ENCODE measurements at places on chromosomes 1 and 21.

GRCh38 chr1:162406811-162407210 is 5.1 kb downstream of the SH2D1B start:
- no peak for DNase-seq

GRCh38 chr1:169526120-169526832 is 40.5 kb upstream of the SLC19A2 start:
- DNase-seq = no peak

DNA sequence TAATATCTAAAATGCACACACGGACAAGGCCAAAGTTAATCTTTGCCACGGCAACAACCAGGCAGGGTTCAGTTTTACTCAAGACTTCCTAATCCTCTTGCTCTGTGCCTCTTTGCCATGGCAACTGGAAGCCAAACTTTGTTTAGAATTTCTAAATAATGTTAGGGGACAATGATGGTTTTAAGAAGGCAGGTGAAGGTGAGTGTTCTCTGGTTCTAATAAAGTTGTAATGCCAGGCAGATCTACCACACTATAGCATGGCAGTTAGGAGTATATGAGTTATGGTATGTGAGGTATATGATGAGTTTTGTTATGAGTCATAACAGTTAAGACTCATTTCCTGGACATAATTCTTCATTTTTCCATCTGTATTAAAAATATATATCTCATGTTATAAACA is 2.7 kb downstream of the PTPRC start:
- DNase-seq = no peak

DNA sequence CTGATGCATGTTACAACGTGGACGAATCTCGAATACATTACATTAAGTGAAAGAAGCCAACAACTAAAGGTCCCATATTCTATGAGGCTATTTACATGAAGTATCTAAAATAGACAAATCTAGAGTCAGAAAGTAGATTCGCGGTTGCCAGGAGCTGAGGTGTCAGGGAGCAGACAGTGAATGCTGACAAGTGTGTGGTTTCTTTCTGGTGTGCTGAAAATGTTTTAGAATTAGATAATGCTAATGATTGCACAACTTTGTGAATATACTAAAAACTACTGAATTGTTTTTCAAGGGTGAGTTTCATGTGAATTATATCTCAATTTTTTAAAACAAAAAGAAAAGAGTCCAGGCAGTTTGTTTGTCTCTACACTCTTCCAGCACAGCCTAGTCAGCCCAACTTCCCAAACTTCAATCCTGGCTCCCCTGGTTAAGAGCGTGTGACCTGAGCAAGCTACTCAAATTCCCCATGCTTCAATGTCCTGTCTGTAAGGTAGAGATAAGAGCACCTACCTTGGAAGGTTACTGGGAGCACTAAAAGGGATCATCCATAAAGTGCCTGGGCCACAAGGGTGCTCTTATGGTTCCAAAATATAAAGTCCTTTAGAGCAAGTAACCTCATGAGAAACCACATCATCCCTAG is 20.9 kb downstream of the HLCS start:
- DNase-seq = no peak

- no peak for DNase-seq
Measured at GRCh38 chr21:40639616-40640194, 207.3 kb downstream of the DSCAM start.

DNA sequence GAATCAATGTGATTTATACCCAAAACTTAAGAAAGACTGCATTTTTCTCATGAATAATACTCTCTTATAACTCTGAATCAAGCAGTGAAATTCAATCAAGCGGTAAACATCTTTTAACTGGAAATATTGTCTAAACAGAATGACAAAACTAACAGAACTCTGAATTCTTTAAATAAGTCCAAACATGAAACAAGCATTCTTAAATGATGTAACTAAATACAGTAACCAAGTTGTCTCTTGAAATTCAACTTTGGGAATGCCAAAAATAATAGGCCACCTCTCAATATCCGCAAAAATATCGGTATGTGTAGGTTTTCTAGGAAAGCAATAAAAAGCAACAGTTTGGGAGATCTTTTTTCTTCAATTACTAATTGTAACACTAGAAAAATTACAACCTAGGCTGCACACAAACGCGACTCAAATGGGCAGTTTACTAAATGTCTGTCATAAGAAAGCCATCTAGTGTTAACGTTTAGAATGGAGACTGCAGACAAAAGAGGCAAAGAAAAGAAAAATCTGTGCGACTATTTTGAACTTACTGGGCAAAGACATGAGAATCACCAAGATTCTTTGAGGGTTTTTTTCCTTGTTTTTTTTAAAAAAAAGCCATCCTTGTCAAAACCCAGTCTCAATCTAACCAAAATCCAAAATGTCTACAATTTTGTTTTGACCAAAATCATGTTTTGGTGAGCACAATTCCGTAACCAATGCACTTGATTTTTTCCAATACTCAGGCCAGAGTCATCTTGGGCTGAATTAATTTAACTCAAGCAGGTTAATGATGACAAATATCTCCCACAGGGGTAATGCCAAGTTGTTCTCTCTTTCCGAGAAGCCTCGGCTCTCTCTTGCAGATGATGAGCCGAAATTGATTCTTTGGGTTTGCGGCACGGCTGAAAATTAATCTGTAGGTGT is 1.3 kb downstream of the SIPA1L2 start:
- no peak for DNase-seq
